Brain pericyte (primary cell): ENCODE measurements at places on chromosomes 2 and 18.

GRCh38 chr2:162210385-162210784, 32.9 kb downstream of the FAP start:
- no peak for DNase-seq

GRCh38 chr2:240245706-240246105, 105.2 kb upstream of the OTOS start:
- DNase-seq = peak; percentile 77

DNA sequence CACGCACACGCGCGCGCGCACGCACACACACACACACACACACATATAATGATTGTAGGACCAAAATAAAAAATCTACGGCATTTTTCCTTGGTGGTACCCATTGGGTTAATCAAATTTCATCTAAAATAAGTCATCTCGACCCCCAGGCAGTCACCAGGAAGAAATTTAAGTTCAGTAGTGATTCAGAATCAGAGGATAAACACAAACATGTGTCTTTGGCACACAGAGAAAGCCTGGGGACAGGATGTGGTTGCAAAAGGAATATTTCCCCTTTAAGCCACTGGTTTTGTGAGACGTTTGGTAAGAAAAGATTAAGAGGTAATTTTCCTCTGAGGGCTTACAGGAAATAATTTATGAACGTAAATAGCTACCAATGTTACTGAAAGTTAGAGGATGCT, 171.6 kb upstream of the PIEZO2 start:
- DNase-seq = no peak

DNA sequence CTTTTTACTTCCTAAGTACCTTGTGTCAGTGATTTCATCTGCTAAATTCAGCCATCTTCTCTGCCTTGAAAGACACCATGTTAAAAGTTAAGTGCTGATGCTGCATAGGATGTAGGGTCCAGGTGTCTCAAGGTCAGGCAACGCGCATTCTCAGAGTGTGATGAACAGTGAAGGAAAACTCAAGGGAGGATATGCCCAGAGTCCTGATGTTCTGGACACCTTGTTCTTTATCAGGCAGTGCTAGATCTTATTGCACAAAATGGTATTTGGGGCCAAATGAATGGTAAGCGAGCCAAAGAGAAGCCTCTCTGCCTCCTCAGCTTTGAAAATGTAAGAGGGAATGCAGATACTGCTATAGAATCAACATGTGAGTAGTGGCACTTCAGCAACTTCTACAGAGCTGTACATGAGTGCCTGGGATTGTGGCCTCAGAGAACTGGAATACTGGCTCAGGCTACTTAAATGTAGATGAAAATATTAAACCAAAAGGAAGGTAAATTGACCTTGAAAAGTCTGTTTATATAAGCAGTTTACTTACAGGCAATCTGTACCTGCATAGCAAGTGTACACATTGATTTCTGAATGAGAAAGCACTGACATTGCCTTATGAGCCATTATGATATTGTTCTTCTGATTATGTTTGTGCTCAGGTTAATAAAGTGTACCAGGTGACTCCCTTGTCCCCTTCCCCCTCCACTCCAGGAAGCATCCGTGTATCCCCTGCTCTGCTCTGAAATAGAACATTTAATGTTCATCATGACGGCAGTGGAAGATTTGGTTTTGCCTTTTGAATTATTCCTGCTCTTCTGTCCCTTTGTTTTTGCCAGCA, 86.7 kb upstream of the RANBP2 start:
- no peak for DNase-seq

DNA sequence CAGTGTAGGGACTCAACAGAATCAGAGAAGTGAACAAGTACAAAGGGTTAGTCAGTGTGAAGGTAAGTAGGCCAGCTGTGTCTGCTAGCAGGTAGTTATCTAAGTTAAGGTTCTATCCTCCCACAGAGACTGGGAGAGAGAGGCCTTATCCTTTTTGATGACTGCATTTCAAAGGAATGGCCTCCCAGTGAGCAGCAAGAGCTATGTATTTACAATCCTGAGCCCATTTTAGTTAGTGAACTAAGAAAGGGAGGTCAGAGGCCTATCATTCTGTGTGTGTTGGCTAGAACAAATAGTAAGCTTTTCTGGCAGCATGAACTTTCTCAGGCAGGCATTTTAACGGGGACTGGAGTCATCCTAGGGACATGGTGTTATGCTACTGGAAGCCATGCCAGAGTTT, 182.9 kb downstream of the VWC2L start:
- DNase-seq = peak; percentile 83

- no peak for DNase-seq
Measured at GRCh38 chr2:171289316-171289715, 128.6 kb upstream of the TLK1 start.

GRCh38 chr18:45109271-45109670, 428.6 kb downstream of the SETBP1 start:
- no peak for DNase-seq

- DNase-seq = no peak
Measured at GRCh38 chr2:166088634-166089033, 39.2 kb downstream of the SCN1A start.

- DNase-seq = no peak
Measured at GRCh38 chr2:222943820-222944219, 83.0 kb downstream of the ACSL3 start.

GRCh38 chr2:36027616-36028015, 328.0 kb upstream of the CRIM1 start:
- DNase-seq = no peak

- no peak for DNase-seq
Measured at GRCh38 chr2:120817956-120818325, 82.3 kb downstream of the GLI2 start.

- DNase-seq = no peak
Measured at GRCh38 chr2:26344581-26345282, 1.2 kb upstream of the SELENOI start.

- no peak for DNase-seq
Measured at GRCh38 chr2:226411727-226412360, 387.8 kb downstream of the IRS1 start.

DNA sequence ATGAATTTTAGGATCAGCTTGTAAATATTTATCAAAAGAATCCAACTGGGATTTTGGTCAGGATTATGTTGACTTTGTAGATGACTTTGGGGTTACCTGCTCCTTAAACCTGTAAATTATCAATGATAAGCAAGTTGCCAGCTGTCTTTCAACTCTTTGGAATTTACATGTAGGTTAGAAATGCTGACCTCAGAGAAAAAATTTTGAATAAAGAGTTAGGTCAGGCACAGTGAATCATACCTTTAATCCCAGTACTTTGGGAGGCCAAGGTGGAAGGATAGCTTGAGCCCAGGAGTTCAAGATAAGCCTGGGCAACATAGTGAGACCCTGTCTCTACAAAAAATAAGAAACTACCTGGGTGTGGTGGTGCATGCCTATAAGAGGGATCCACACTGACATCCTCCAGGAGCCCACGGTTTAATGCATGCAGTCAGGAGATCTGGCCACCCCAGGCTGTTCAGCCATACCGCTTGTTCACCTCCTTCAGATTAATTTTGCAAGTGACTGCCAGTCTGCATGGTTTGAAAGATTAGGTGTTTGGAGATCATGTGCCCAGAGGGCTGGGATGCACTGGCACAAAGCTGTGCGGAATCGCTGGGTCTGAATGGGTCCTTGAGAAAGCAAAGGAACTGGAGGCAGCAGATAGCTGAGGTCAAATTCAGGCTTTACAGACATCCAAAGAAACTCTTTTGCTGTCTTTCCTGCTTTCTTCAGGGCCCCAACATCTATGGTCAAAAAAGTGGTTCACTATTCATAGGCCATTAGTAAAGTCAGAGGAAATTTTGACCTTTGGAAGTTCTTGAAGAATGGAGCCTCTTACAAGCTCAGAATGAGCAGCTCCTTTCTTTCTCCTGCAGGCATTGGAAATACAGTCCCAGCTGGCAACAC, 83.4 kb upstream of the TXNDC2 start:
- DNase-seq = no peak

DNA sequence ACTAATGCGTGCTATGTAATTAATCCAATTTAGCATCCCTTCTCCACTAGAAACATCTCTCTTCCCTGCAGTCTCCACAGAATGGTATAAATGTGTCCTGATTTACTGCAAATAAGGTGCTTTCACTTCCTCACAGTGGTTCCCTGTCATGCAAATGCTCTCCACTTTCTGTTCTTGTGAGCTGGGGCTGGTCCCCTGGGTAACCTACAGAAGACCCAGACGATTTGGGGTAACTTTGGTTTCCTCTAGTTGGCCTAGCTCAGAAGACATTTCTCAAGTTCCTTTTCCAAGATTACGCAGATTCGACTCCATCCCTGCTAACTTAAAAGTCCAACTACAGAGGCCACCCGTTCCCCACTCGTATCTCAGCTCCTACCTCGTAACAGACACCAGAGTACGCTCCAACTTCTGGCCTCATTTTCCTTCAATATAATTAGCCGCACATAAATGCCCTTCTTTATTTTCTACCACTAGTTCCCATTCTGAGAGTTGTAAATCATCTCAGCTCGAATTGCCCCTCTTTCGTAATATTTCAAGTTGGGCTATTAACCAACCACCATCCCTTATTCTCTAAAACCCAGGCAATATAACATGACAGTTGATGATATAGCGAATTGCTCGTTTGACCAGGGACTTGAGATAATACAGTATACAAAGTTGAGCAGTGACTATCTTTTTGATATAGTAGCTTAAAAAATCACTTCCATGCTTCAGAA, 28.8 kb upstream of the NEDD4L start:
- DNase-seq = no peak

DNA sequence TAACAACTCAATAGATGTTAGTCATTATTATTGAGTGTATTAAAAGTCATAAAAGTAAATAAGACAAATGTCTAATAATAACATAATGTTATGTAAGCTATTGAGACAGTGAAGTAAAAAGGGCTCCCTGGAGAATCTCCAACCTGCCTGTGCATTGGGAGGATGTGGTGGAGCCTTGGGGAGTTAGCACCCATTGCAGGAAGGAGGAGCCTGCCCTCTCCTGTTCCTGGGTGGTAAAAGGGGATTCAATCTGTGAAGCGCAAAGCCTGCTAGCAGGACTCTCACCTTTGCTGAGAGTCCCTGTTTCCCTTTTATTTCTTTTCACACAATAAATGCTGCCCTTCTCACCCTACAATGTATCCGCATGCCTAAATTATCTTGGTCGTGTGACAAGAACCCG, 206.1 kb downstream of the RAB3GAP1 start:
- no peak for DNase-seq

- no peak for DNase-seq
Measured at GRCh38 chr18:66438711-66439536, 165.0 kb downstream of the CDH19 start.

DNA sequence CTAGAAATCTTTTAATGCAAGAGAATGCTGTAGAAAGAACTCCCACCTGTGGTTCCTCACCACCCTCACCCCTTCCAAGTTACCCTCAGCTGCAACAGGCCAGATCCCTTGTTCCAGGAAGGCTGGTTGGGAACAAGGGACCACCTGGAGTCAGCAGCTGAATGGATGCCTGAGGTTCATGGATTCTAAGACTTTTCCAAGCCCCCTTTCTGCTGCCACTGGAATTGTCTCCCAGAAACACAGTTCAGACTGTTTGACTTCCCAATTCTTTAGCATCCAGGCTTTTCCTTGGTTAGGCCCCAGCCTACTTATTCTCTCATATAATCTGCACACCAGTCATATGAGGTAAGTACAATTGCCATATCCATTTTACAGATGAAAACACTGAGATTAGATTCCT, 8.0 kb upstream of the ADCY3 start:
- no peak for DNase-seq

GRCh38 chr2:29663268-29663667, 258.1 kb downstream of the ALK start:
- DNase-seq = peak; percentile 38

DNA sequence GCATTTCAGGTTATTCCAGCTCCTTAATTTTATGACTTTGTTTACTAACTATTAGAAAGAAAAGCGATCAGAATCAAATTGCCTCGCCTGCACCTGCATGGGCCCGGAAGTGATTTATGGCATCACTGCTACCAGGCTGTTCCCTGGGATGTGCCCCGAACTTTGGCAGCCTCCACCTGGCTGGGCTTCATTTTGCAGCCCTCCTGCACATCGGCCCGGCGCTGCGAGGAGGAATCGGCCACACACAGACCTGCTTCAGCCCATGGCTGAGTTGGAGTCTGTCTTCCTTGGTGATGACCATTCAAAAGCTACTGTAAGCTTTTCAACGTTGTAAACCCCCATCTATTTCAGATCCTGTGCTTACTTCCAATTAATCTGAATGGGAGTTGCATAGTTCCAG, 638.0 kb downstream of the RNF144A start:
- no peak for DNase-seq

- no peak for DNase-seq
Measured at GRCh38 chr18:36635414-36636096, 193.2 kb downstream of the TPGS2 start.

GRCh38 chr18:13403786-13404549, 185.4 kb downstream of the LDLRAD4 start:
- DNase-seq = no peak

GRCh38 chr2:127721311-127721977, 20.1 kb downstream of the SFT2D3 start:
- no peak for DNase-seq

- no peak for DNase-seq
Measured at GRCh38 chr2:85131116-85131515, 2.1 kb upstream of the TCF7L1 start.

DNA sequence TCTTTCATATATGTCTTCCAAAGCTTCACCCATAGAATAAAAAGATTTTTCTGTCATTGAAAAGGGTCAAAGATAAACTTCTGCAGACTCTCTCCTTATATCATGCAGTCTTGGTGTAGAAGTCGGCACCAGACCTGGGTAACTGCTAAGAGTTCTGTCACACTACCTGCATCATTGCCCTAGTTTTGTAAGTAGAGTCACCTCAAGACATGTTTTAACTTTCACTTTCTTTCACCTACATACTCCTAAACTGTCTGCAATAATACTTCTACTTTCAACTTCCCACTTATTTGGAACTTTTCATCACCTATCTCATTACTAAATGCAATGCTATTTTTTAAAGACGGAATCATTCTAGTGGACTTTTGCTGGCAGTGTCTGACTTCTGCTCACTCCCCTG, 475.6 kb upstream of the VRK2 start:
- no peak for DNase-seq

DNA sequence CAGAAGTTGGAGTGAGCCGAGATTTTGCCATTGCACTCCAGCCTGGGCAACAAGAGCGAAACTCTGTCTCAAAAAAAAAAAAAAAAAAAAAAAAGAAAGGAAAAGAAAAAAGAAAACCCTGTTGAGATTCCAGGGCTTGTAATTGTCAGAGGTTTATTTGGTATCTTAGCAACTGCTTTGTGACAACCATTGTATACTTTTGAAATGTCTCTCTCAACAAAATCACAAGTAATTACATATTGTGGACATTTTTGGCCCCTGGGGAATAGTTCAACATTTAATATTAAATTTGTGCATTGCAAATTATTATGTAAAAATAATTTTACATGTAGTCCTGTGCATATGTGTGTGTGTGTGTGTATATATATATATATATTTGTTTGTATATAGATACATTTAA, 270.8 kb downstream of the GALNT13 start:
- no peak for DNase-seq

DNA sequence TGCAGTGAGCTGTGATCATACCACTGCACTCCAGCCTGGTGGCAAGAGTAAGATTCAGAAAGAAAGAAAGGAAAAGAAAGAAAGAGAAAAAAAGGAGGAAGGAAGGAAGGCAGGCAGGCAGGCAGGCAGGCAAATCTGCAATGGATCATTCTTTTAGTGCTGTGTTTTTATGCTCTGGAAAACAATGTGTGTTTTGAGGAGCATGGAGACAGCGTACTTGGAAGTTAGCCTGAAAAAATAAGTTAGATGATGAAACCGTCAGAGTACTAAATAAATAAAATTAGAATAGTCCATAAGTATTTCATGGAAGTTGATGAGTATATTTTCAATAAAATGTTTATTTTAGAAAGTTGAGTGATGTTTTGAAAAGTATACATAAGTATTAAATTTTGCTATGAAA, 366.4 kb upstream of the CDH20 start:
- DNase-seq = peak; percentile 42

GRCh38 chr2:68849579-68850030, 21.6 kb downstream of the BMP10 start:
- DNase-seq = no peak
